ENCODE measurements at places on chromosomes 6 and 20. TPM values are rescaled to one million over a fixed set of nuclear protein-coding genes. Genes with fewer than 3 reads are reported as not detected.

DYNLRB1 gene
- 132 TPM for total RNA-seq

KHDRBS2 gene
- total RNA-seq: 0.18 TPM

CST2 gene
- total RNA-seq: not detected

ASF1A gene
- total RNA-seq: 12.5 TPM

MPIG6B gene
- 0.74 TPM for total RNA-seq

SLC32A1 gene
- total RNA-seq: not detected

PRDM1 gene
- total RNA-seq: 3.5 TPM

ASIP gene
- total RNA-seq: not detected

TRAPPC3L gene
- total RNA-seq: not detected

FLRT3 gene
- total RNA-seq: 43.0 TPM

FHL5 gene
- total RNA-seq: 23.3 TPM

AVP gene
- total RNA-seq: 3.1 TPM

CITED2 gene
- 117 TPM for total RNA-seq

C6orf89 gene
- 54.9 TPM for total RNA-seq

CBLN4 gene
- 5.8 TPM for total RNA-seq

DOK5 gene
- 0.14 TPM for total RNA-seq

SLC17A4 gene
- total RNA-seq: not detected

ANKRD66 gene
- not detected for total RNA-seq

PLCB1 gene
- total RNA-seq: 24.3 TPM

GSTA2 gene
- total RNA-seq: not detected

ESR1 gene
- 5.6 TPM for total RNA-seq

ADGRB3 gene
- total RNA-seq: 3.1 TPM

KCNK16 gene
- total RNA-seq: not detected

NPBWR2 gene
- not detected for total RNA-seq

PROKR2 gene
- total RNA-seq: not detected

PHACTR3 gene
- not detected for total RNA-seq

AIG1 gene
- total RNA-seq: 67.0 TPM

CDKN1A gene
- 148 TPM for total RNA-seq

CCDC167 gene
- 54.6 TPM for total RNA-seq

FILIP1 gene
- 2.1 TPM for total RNA-seq

TRIM15 gene
- total RNA-seq: not detected

BCKDHB gene
- total RNA-seq: 19.0 TPM

GLP1R gene
- not detected for total RNA-seq

PRELID3B gene
- 35.6 TPM for total RNA-seq

EMILIN3 gene
- total RNA-seq: 7.4 TPM

RALGAPB gene
- total RNA-seq: 50.6 TPM

GRM1 gene
- total RNA-seq: not detected

SLC22A1 gene
- total RNA-seq: 0.80 TPM

SUMO4 gene
- total RNA-seq: 2.0 TPM

HLA-DRB1 gene
- 22.1 TPM for total RNA-seq

HLA-DPA1 gene
- 73.7 TPM for total RNA-seq

GTSF1L gene
- not detected for total RNA-seq

CST7 gene
- total RNA-seq: 1.2 TPM

LST1 gene
- 3.1 TPM for total RNA-seq

FYN gene
- total RNA-seq: 103 TPM

TSPO2 gene
- not detected for total RNA-seq

WFDC10B gene
- total RNA-seq: not detected

LINC00237 gene
- not detected for total RNA-seq

GABRR1 gene
- total RNA-seq: 0.97 TPM

KATNA1 gene
- 12.8 TPM for total RNA-seq

RIMS1 gene
- total RNA-seq: 9.7 TPM

SCRT2 gene
- 0.17 TPM for total RNA-seq

GSTA1 gene
- total RNA-seq: 24.0 TPM

GTF3C6 gene
- total RNA-seq: 98.1 TPM

ARHGAP18 gene
- 15.0 TPM for total RNA-seq
